Neural crest cell (in vitro differentiated cells): ENCODE measurements at places on chromosomes 5 and 9.

- DNase-seq = no peak
These were observed 1.3 kb downstream of the AGPAT2 start for GRCh38 chr9:136685790-136686533.

GRCh38 chr5:77076961-77077828, 9.9 kb downstream of the ZBED3 start:
- peak; percentile 81 for DNase-seq

- DNase-seq = no peak
These were observed 216.2 kb upstream of the PIK3R1 start for GRCh38 chr5:67999391-67999790.

DNA sequence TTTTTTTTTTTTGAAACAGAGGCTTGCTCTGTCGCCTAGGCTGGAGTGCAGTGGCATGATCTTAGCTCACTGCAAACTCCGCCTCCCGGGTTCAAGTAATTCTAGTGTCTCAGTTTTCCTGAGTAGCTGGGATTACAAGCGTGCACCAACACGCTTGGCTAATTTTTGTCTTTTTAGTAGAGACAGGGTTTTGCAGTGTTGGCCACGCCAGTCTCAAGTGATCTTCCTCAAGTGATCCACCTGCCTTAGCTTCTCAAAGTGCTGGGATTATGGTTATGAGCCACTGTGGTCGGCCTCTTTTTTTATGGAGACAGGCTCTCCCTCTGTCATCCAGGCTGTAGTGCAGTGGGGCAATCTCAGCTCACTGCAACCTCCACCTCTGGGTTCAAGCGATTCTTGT, 82.9 kb downstream of the RAB24 start:
- DNase-seq = no peak

- no peak for DNase-seq
These were observed 2.8 kb downstream of the SNCB start for GRCh38 chr5:176627582-176627981.

- no peak for DNase-seq
These were observed 374.5 kb upstream of the RORB start for GRCh38 chr9:74122661-74123060.

GRCh38 chr9:88925481-88925880, 65.8 kb upstream of the S1PR3 start:
- DNase-seq = no peak

DNA sequence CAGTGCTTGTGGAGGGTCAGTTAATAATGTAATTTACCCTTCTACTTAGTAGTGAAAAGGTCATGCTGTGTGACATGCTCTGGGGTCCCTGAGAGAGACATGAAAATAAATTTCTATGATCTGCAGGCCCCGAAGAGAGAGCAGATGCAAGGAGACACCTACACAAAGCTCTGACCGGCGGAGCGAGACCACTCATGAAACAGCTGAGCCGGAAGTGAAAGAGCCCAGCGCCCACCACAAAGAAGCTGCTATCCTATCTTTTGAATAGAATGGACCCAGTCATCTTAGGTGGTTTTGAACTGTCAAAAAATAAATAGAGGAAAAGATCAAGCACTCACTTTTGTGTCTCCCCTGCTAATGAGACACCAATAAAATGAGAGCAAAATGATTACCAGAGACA, 190.0 kb downstream of the MED10 start:
- DNase-seq = no peak

GRCh38 chr5:130715541-130715940, 449.5 kb downstream of the HINT1 start:
- no peak for DNase-seq

DNA sequence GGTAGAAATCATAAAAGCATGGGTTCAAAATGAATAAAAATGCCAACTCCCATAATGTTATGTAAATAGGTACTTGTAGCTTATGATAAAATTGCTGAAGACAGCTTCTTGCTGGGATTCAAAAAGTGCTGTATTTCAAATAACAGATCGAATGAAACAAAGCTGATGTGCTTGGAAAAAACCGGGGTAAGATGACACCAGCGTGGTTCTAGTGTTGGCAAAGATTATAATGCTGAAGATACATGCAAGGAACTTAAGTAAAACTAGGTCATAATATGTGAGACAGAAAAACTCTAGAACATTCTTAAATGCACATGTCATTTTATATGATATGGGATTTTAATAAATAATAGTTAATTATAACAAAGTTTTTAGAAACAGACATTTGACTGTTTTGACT, 44.4 kb upstream of the APC start:
- no peak for DNase-seq

DNA sequence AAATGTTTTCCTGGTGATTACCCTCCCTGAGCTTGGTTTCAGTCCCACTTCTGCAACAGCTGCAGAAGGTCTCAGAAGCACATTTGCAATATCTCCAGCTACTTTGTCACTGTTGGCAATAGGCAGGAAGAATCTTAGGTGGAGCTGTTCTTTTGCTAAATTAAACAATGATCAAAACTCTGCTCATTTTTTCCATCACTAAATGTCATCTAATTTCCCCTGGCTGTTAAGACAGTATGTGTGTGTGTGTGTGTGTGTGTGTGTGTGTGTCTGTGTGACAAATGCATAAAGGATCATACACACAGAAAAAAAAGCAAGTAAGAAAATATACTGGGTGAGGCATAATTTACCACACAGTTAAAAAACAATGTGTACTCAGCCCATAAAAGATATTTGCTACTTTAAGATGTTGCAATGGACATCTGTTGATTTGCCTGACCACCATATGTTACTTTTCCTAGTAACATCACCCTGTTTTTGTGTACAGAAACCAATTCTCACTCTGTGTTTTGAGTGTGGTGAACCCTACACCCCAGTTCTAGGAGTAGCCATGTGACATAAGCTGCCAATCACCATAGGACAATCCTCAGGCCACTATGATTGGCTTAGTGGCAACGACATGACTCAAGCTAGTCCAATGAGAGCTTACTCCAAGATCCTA, 572.6 kb upstream of the CLINT1 start:
- DNase-seq = no peak

GRCh38 chr9:20524776-20525175, 97.5 kb downstream of the MLLT3 start:
- DNase-seq = no peak

DNA sequence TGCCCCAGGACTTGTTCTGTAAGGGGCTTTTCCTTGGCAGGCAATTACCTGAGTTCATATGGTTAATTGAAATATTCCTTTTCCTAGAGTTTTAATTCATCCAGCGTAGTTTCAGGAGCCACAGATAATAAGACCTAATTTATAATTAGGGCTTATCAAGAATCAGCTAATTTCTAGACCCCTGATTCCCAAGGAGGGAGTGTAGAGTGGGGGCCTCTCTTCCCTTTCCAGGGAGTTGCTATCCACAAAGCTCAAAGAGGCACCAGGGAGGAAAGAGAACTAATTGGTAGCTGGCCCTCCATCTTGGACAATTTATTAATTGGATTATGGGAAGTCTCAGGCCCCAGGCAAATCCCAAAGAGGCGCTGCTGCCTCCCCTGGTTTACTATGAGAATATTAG, 75.8 kb upstream of the ZNF618 start:
- DNase-seq = no peak

- no peak for DNase-seq
These were observed 255.7 kb downstream of the AOPEP start for GRCh38 chr9:94982211-94982610.

DNA sequence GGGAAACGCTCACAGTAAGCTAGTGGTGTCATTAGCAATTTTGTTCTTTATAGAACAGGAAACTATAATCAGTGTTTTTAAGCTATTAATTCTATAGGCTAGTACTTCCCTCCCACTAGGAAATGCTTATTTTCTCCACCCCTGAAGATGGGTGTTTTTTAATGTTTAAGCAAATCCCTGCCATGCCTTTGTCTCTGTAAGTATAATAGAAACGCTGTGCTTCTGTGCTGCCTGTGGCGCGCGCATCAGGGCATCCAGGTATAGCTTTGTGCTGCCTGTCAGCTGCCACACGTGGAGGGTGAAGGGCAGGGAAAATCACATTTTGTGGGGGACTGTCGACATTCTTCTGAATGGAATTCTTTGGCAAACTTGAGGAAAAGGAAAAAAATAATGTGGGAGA, 217.5 kb downstream of the RAB3C start:
- DNase-seq = no peak

- no peak for DNase-seq
These were observed 19.9 kb downstream of the PPP3R2 start for GRCh38 chr9:101574731-101575333.

GRCh38 chr5:4636378-4636777, 503.8 kb upstream of the ADAMTS16 start:
- no peak for DNase-seq

- no peak for DNase-seq
These were observed 52.8 kb upstream of the SLC44A1 start for GRCh38 chr9:105191508-105192121.

- DNase-seq = no peak
These were observed 169.3 kb downstream of the CCDC192 start for GRCh38 chr5:127872494-127872893.

DNA sequence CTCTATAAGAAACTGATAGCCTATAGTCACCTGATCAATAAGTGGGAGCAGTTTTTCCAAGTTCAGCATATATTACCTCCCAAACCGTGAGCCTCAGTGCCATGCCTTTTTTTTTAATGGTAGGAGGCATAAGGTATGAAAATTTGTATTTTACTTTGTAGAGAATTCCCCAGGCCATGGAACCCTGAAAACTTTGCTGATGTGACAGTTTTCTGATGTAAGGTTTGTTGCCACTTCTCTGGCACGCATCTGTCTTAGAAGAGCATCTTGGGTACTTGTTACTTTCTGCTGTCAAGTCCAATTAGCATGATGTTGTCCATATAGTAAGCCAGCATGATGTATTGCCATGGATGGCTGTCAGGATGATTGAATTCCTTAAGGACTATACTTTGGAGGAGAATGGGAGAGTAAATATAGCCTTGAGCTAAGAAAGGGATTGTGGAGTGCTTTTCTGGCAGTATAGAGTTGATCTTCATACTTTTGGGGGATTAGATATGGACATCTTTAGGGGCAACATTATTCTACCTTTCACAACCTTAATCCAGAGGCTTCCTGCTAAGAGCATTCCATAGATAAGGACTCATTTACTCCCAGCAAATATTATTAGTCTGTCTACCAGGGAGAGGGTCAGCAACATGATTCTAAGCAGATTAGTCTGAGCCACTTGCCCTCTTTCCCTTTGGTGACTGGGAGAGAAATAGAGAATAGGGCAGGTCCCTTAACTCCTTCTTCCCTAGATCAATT, 389.6 kb downstream of the YTHDC2 start:
- DNase-seq = no peak

GRCh38 chr5:107496466-107496865, 174.3 kb downstream of the EFNA5 start:
- no peak for DNase-seq

DNA sequence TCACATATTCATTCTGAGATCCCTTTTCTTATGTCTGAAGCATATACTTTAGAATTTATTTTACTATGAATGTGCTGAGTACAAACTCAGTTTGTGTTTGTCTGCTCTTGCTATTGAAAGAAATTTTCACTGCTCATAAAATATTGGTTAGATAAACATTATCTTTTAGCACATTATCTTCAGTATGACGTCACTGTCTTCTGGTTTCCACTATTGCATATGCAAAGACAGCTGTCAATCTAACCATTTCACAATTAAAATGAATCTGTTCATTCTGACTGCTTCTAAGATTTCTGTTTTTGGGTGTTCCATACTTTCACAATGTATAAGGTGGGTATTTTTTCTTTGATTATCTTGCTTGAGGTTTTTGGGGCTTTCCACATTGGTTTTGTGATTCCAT, 526.2 kb upstream of the CDH6 start:
- DNase-seq = no peak

GRCh38 chr9:120447959-120448500, 131.9 kb downstream of the CDK5RAP2 start:
- no peak for DNase-seq

- DNase-seq = no peak
These were observed 34.5 kb upstream of the TCF7 start for GRCh38 chr5:134079748-134080581.

DNA sequence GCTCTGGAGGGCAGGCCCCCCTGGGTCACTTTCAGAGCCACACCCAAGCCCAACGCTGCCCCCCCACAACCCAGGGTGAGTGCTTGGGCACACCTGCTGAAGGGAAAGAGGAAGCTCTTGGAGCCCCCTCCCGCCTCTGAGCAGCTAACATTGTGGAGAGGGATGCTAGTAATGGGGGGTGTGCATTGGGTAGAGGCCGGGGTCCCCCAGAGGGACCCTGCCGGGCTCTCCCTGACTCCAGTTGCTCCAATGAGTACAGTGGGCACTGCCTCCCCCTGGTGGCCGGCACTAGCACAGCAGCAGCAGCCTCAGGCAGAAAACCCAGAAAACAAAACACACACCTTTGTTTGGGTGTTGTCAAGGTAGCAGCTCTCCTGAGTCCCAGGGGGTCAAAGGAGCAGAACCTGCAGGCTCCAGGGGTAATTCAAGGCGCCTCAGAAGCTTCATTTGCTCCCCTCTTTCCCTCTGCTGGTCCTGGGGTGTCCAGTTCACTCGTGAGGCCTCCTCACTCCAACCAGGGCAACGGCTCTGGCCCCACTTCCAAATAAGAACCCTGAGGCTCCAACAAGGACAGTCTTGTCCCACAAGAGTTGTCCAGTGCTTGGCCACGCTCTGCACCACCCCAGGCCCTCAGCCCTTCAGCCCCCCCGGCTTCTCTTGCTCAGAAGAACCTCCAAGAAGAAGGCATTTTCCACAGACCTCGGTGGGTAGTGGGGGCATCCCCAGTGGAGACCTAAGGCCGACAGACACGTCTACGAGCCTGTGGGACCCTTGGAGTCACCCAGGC, 16.1 kb downstream of the GBGT1 start:
- peak; percentile 81 for DNase-seq

- DNase-seq = no peak
These were observed 305.1 kb upstream of the RGMB start for GRCh38 chr5:98468188-98468869.

DNA sequence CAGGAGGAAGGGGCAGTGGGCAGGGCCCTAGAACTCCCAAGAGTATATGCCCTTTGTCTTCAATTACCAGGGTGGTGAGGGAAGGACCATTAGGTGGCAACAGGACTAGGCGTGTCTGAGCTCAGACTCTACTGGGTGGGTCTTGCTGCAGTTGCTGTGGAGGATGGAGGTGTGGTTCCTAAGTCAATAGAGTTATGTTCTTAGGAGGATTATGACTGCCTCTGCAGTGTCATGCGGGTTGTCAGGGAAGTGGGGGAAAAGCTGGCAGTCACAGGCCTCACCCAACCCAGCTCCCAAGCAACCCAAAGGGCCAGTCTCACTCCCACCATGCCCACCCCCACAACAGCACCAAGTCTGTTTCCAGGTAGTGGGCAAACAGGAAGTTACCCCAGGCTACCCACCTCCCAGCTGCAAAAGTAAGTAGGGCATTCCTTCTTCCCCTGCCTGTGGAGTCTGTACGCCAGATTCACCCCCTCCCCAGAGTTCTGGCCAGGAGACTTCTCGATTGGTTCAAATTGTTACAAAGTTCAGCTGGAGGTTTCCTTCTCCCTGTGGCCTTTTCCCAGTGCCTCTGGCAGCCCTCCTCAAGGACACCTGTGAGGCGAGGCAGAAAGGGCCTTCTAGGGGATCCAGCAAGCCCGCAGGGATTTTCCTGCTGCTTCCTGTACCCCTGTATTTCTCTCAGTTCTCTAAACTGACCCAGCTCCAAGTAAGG, 145.3 kb downstream of the HINT1 start:
- no peak for DNase-seq
